ENCODE measurements at places on chromosomes 7 and 10.

DNA sequence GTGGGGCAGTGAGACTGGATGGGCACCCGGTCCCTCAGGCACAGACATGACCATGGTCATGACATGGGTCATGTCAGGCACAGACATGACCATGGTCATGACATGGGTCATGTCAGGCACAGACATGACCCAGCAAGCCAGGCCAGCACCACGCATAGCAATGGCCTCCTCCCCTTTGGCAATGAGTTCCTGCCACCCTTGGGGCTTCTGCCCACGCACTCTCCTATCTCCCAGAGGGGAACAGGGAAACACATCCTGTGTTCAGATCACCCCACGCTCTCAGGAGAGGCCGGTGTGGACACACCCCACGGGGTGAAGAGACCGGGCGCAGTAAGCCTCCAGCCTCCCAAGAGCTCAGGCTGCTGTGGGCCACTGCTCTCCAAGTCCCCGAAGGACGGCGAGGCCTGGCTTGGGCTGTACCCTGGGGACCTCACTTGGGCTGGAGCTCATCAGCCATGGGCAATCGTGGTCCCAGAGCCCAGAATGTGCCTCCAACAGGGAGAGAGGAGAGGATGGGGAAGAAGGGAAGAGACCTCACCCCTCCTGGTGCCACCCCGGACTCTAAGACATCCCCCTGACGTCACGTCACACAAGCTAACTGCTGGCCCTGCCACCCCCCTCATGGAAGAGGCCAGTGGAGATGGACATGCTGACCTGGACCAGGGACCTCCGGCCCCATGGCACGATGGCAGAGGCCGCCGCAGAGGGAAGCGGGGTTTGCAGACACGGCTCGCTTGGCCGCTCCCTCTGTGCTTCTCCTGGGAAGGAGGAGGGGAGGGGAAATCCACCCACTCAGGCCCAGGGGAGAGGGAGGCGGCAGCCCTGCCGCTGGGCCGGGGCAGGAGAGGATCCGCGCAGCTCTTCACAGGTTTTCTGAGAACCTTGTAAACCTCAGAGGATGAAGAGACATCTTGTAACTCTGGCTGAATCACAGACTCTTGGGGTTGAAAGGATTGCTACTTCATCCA is 269.6 kb downstream of the ELFN1 start:
- DNase-seq, result peak; percentile 39

GRCh38 chr10:44969854-44970253 is 8.8 kb downstream of the DEPP1 start:
- no peak for DNase-seq

- DNase-seq, result no peak
Measured at GRCh38 chr10:11194859-11195586, 177.4 kb downstream of the CELF2 start.

DNA sequence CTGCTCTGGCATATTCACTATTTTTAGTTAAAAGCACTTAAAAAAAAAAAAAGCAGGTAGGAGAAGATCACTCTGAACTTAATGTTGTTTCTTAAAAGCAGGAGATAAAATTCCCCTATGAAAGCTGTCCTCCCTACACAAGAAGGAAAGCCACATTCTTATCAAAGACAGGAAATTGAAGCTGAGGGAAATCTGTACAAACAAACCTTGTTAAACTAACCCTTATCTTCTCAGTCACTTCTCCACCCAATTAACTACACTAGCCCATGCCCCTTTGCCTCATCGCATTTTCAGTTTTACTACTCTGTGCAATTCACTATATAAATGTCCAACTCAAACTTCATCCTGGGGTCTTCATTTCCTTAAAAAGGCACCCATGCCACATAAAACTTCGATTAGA is 2.7 kb upstream of the CDCA7L start:
- no peak for DNase-seq

DNA sequence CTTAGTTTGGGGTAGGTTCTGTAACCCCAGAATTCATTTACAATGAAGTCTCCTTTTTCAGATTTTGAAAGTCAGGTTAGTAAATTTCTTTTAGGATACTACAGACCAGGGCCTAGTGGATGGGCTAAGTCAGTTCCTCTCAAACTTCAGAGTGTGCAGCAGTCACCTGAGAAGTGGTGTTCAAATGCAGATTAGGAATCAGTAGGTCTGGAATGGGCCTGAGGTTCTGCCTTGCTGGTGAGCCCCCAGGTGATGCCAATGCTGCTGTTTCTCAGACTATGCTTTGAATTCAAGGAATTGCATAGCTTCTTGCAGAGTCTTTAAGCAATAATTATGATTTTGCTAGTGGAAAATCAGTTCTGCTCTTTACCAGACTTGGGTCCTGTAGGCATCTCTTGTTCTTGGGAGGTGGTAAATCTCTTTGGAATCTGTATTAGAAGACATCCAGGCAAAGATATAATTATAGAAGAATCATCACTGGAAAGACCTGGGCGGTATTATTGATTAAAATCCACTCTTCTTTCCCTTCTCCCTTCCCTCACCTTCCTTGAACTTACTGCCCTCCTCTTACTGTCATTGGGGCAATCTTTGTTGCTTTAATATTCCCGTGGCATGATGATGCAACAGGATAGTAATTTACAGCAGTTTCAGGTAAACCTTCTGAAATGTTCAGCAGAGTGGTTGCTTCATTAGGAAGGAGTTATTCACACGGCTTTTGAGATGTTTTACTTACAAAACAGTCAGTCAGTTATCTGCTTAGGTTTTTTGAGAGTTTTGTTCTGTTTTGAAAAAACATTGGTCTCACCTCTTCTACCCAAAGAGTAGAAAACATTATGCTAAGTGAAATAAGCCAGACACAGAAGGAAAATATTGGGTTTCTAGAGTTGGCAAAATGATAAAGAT is 87.2 kb downstream of the NRF1 start:
- DNase-seq, result no peak

DNA sequence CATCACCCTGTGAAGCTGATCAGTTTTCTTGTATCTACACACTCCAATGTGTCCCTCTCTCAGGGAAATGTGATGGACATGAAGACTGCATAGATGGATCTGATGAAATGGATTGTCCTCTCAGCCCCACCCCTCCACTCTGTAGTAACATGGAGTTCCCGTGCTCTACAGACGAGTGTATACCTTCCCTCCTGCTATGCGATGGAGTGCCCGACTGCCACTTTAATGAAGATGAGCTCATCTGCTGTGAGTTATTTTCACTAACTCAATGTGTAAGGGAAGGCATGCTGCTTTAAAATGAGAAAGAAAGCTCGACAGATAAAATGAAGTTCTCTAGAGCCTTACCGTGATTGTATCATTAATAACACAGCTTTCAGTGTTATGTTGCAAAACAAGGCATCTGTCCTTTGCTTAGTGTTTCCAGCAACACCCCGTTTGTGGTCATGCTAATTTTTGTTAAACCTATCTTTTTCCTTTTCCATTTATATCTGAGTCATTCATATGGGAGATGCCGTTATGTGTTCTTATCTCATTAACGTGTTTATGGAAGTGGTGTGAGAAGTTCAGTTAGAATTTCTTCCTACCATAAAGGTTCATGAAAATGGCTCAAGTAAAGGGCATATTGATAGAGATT is 220.9 kb upstream of the PLXDC2 start:
- DNase-seq, result no peak
